ELR (cell line): ENCODE measurements at places on chromosomes 1 and 21.

- no peak for DNase-seq
Observed at GRCh38 chr1:156195853-156196252, 1.9 kb downstream of the SLC25A44 start.

- peak; percentile 1 for DNase-seq
Observed at GRCh38 chr21:34704119-34704518, 35.3 kb downstream of the CLIC6 start.

- no peak for DNase-seq
Observed at GRCh38 chr21:34201481-34201858, 128.1 kb downstream of the MRPS6 start.

GRCh38 chr1:33898406-33898805, 34.5 kb downstream of the HMGB4 start:
- DNase-seq, result no peak

GRCh38 chr1:204314171-204314892, 45.4 kb downstream of the PLEKHA6 start:
- no peak for DNase-seq

- peak; percentile 96 for DNase-seq
Observed at GRCh38 chr1:198669023-198669698, 30.3 kb downstream of the PTPRC start.

DNA sequence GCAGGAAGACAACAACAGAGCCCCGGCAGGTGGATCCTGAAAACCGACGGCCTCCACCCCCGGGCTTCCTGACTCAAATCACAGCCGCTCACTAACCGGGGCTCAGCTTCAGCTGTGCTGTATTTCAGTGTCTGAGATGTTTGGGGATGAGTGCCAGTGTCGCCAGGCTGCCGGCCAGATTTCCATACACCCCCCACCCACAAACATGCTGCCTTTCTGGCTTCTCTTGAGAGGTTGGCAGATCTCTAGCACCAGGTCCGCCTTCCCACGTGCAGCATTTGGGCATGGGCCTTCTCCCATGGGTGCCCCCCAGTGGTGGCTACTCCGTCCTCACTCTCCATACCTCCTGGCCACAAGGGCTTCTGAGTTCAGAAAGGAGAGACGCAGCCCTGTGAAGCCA, 34.8 kb downstream of the KCNAB2 start:
- peak; percentile 23 for DNase-seq

DNA sequence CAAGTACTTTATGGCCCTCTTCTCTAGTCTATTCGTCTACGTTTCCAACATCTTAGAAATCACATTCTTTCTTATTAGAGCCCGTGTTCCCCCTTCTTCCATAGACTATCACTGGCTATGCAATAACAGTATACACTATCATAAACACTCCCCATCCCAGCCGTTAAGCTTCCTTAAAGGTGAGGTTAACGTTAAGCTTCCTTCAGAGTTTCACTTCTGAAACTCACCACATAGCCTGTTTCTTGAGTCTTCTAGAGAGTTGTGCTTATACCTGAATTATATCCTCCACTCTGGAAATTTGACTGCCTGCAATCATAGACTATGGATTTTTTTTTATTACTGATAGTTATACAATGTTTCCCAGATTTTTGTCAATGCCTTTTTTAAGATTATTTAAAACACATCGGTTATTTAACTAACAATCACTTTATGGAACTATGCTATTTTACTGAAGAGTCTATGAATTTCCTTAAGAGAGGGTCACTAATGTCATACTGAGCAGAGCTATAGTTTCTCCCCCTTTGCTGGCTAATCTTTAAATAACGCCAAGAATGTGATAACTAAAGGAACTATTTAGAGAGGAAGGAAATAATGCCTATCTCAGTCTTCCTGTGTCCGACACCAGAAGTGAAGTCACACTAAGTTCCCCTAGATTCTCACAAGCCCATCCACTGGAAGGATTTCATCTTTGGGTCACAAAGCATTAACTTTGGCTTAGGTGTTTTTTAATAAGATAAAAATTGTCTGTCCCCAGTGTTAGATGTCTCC, 16.8 kb downstream of the FCER1A start:
- DNase-seq, result peak; percentile 32

DNA sequence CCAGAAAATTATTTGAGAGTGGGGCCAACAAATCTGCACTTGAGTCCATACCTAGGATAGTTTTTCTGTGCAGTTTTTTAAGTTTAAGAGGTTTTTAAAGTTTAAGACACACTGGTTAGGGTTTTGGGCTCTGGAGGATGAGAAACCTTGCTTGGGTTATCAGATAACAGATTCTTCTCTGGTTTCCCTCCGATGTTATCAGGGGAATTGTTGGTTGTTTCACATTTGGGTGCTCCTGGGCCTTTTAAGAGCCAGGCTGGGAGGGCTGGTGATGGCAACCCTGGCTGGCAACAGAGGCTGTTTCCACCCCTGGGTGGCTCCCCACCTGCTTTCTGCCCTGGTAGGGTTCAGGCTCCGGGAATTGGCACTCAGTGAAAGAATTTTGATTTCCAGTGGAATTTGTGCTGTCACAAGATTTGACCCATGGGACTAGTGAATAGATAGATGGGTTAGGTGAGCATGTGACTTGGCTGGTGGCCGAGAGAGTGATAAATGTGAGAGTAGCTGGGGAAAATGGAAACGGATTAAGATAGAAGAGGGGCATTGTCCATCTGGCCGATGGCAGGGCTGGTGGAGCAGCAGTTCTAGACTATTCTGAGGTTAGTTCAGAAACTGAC, 14.8 kb downstream of the VANGL1 start:
- DNase-seq, result no peak

GRCh38 chr1:116345843-116346242, 27.2 kb upstream of the ATP1A1 start:
- no peak for DNase-seq

GRCh38 chr1:156074661-156075060, 7.6 kb downstream of the MEX3A start:
- no peak for DNase-seq

DNA sequence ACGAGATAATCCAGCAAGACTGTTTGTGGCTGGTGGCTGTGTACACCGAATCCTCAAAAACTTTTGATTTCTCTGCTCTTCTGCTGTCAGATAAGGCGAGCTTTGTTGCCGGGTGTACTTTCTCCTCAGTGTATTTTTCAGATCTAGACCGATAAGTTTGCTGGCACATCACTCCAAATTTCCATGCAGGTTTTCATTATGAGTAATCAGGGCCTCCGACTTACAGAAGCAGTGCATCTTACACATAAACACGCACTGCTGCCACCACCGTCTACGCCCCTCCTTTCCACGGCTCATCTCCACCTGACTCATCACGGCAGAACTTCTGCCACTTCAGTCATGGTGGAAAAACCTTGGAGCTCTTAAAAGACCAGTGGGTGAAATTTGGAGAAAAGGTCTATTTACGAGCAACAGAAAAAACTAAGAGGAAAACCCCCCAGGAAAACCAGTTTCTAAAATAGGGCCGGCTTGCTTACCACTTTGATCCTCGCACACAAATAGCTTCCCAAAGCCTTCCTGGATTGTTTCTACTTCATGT, 7.7 kb downstream of the ZBTB21 start:
- DNase-seq, result peak; percentile 95

DNA sequence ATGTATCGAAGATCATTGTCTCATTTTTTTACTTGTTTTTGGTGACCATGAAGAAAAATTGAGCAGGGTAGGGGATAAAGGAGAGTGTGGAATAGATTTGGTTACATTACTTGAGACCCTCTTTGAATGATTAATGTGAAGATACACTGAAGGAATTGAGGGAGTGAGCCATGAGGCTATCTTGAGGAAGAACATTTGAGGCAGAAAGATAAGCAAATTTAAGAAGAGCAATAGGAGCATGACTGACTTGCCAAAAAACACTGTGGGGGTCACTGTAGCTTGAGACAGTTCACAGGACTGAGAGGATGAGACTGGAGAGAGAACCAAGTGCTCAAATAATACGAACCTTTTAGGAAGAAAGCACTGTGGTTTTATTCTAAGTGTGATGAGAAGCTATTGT, 43.1 kb upstream of the PTPRC start:
- DNase-seq, result no peak

DNA sequence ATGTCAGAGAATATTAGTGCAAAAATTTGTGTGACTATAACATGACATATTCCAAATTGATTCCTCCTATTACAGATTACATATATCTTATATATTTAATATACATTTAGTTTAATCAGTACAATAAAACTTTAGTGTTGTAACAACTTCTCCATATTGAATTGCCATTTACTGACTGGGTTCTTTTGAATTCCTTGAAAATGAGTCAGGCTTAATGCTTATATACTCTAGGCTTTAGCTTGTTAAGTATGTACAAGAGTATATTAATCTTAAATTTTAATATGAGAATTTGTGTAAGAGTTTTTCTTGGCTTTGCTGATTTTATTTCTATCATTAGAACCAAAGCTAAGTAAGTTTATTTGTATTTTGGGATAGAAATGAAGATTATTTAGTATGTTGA, 40.3 kb downstream of the XPR1 start:
- DNase-seq, result peak; percentile 52

GRCh38 chr1:198880397-198880796, 241.6 kb downstream of the PTPRC start:
- peak; percentile 50 for DNase-seq

- DNase-seq, result no peak
Observed at GRCh38 chr1:159179906-159180305, 8.5 kb downstream of the CADM3 start.

DNA sequence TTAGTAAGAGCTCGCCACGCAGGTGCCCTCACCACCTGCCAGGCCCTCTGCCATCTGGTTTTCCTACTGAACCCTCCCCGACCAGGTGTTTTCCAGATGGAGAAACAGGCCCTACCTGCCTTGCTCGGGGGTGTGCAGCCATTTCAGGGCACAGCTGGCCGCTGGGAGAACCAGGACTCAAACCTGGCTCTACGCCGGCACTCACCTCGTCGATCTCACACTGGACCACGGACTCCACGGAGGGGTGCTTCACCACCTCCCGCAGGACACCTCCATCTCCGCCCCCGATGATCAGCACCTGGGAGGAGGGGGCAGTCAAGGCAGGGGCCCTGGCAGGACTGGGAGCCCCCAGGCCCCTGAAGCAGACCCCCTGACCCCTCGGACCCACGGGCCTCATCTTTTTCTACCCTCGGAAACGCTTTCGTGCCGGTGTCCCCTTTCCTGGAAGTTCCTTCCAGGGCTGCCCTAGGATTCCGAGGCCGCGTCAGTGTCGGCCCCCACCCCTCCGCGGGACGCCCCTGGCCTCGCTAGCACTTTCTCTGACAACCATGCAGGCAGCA, 1.1 kb downstream of the SRM start:
- no peak for DNase-seq

GRCh38 chr1:167197692-167198091, 23.0 kb upstream of the POU2F1 start:
- DNase-seq, result no peak

DNA sequence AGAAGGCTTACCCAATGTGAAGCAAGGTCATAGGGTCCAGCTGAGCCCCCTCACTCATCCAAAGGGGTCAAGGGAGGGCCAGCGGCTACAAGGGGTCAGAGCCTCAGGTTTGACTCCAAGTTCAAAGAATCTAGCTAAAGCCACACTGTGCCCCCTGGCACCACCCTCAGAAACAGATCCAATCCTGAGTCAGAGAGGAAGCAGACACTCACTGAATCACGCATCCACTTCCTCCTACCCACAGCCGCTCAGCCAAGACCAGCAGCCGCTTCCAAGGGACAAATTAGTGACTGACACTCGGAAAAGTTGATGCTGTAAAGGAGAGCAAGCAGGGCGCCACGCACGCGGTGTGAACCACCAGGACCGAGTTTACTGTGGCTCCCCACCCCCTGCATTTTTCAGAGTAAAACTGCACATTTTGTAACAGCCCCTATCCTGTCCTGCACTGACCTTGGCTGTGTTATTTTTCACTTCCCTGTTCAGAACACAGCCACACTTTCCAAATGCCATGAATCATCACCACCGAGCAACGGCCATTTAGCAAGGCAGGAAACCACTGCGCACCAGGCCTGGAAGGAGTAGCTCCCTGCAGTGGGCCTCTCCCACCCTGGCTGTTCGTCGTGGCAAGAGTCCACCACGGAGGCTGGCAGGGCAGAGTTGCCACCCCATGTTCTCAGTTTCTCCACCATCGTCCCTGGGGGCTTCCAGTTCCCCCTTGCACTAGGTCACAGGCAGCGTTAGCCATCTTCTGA, 147.8 kb downstream of the TOMM20 start:
- peak; percentile 96 for DNase-seq

GRCh38 chr1:25991937-25992688, 5.8 kb downstream of the PAFAH2 start:
- DNase-seq, result peak; percentile 33

GRCh38 chr1:25513666-25514065, 29.7 kb upstream of the LDLRAP1 start:
- no peak for DNase-seq

DNA sequence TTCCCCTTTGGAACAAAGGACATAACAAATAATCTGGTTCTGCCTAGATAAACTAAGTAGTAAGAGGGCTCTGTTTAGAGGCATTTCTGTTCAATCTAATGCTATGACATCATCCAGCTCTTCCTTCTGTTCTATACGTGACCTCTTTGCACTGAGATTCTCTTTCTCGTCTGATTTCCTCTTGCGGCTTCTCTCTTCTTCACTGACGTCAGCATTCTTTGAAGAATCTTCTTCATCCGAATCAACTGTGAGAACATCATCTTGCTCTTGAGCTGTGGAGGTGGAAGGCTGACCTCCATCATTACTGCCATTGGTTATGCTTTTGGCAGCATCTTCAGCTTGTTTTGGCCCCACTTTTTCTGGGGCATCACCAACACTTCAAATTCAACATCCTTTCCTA, 130.4 kb downstream of the HS2ST1 start:
- no peak for DNase-seq

- DNase-seq, result no peak
Observed at GRCh38 chr1:25716320-25716719, 83.7 kb upstream of the SELENON start.

DNA sequence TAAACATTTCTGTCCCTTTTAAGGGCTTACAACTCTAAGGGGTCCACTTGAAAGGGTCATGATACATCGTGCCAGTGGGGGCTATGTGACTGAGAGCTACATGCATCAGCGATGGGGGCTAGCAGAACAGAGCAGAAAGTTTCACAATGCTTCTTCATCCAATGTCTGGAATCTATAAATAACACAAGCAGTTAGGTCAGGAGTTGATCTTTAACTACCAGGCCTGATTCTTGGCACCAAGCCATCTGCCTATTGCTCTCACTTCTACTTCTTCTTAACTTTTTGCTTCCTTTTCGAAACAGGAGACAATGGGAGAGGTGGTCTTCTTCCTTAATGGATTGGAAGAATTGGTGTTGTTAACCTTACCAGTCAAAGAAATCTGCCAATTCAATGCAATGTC, 410.0 kb downstream of the TGFB2 start:
- DNase-seq, result no peak

- DNase-seq, result peak; percentile 54
Observed at GRCh38 chr1:205748403-205749233, 1.4 kb downstream of the NUCKS1 start.

DNA sequence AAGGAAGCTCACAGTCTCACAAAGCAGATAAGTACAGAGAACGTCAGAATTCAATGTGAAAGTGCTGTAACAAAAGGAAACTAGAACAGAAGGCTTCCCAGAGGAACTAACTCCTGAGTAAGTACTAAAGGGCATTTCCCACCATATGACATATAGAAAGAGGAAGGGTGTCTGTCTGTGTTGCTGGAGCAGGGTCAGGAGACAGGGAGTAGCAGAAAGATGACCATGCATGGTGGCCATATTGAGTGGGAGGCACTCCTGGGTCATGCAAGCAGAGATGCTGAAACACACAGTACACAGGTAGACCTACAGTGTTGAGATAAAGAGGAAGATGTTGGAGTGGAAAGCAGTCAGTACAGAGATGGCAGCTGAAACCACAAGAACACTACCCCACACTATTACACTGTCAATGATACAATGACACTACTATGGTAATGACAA, 47.3 kb downstream of the SLC25A24 start:
- no peak for DNase-seq

GRCh38 chr1:110872745-110873720, at the start of gene CD53:
TSS of gene CD53 (plus strand) at chr1:110873148. CDS start at chr1:110891409, 18,261 bp downstream.
- no peak for DNase-seq
